NCI-H146 (cell line): ENCODE measurements at places on chromosomes 7 and 10.

DNA sequence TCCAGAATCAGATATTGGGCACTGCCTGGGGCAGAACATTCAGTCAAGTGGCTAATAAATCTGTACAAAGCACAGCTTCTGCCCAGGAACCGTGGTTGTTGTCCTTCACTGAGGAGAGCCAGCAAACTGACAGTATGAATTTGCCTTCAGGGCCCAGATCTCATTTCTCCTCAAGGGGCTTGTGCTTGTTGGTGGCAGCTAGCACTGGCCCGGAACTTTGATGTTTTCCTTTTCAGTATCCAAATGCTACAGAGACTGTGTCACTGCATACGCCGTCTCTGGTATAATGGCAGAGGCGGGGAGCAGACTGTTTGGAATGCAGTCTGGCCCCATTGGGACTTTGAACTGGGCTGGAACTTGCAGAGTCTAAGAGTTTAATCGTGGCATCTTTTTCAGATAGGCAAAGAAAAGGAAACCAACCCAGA, 30.4 kb upstream of the ADD3 start:
- DNase-seq = no peak

GRCh38 chr7:152200395-152200794, 174.9 kb downstream of the GALNT11 start:
- DNase-seq = no peak

GRCh38 chr7:94394109-94394436, 622 bp upstream of the COL1A2 start:
- DNase-seq = peak; percentile 33

DNA sequence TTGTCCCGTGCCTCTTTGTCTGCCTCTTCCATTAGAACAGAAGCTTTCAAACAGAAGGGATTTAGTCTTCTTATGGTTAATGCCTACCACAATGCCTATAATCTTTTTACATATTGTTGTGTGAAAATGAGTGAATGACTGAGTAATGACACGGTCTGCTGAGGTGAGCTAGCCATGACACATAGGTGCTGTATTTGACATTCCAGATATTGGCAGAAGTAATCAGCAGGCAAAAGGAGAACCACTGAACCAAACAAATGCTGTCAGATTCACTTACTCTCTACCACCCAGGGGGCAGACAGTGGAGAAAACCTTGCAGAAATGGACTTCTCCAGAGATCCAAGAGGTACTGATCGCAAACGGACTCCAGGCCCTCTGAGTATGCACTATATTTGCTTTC, 377.2 kb upstream of the VWC2 start:
- no peak for DNase-seq

DNA sequence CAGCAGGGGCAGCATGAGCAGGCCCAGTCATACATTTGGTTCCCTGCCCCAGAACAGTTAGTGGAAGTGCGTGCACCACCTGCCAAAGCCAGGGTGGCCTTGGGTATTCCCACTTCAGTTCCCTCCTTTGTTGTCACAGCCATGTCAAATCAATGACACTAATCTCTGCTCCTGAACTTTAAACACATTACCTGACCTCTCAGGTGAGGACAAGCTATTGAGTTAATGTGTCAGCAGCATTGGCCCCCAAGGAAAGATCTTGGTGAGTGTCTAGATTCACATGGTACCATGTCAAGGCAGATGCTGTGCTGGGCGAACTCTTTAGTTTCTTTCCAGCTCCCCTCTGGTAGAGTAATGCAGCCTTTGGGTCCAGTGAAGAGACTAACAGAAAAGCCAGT, 2.1 kb downstream of the CYP3A5 start:
- DNase-seq = no peak

- no peak for DNase-seq
Measured at GRCh38 chr10:21791276-21791675, 212.3 kb downstream of the DNAJC1 start.

- no peak for DNase-seq
Measured at GRCh38 chr7:107628461-107629064, 32.1 kb upstream of the SLC26A4 start.

- no peak for DNase-seq
Measured at GRCh38 chr7:155584763-155585531, 38.6 kb upstream of the CNPY1 start.

DNA sequence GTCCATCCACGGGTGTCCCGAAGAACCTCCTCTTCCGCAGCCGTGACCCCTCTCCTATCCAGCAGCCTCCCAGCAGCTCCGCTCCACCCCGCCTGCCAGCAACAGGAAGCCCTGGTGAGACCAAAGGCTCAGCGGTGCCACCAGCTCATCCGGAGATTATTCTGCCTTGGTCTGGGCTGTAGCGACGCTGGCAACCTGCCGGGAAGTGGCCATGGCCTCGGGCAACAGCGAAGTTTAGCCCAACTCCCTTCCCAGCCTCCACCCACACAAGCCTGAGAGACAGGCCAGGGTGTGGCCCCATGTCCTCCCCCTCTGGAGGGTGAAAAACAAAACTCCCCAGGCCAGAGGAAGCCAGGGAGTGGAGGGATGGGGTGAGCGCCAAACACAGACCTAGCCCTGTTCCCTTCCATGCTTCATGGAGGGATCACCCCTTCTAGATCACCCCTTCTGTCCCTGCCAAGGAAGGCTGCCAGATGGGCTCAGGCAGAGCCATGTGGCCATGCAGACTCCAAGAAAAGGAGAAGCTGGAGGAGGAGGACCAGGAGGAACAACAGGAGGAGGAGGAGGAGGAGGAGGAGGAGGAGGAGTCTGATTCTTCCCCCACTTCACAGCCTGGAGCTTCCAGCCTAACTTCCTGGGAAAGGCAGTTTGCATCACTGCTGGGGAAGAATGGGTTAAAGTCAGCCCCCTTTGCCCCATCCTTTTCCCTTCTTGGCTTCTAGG, 918 bp downstream of the CALHM2 start:
- DNase-seq = peak; percentile 31

GRCh38 chr7:139249179-139249810, 18.3 kb downstream of the UBN2 start:
- DNase-seq = no peak
